Forelimb muscle (tissue), 1 donor: ENCODE measurements at places on chromosomes 5 and 9. TPM values are rescaled to one million over a fixed set of nuclear protein-coding genes. Genes with fewer than 3 reads are reported as not detected.

Gene PCDHGA11
- polyA plus RNA-seq, result 2.7 TPM

DNA sequence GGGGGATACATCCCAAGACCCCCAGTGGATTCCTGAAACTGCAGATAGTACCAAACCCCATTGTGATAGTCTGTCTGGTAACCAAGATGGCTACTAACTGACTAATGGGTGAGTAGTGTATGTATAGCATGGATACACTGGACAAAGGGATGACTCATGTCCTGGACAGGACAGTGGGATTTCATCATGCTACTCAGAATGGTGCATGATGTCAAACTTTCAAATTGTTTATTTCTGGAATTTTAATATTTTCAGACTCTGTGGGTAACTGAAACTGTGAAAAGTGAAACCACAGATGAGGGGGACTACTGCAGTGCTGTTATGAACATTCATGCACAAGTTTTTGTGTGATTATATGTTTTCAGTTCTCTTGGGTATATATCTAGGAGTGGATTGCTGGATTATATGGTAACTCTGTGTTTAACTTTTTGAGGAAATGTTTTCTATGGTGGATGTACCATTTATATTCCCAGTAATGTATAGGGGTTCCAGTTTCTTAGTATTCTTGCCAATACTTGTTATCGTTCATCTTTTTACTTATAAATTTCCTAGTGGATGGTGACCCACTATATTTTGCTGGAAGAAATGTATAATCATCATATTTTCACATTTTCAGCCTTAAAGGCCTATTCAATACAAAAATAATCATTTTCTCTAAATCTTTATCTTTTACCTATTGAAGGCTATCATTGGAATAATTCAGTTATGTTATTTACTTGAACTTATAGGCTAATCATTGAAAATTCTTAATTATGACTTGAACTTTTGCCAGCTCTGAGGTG is 140.9 kb downstream of the NR3C1 start:
- no peak for DNase-seq

DNA sequence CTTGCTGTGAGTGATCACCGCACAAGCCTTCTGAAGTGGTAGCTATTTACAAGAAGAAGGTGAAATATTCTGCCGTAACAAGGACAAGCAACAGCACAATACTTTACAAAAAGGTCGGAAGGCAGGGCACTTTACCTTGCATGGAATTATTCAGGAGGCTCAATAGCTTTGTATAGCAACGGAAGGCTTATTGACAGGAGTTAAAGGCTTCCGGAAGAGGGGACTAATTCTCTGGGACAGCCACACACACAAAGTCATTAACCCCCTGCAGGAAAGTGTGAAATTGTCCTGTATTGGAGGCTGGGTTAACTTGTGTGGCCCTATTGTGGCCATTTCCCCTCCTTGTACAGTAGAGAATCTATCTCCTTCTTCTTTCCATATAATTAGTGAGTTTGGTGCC is 199.3 kb upstream of the SEMA6A start:
- no peak for DNase-seq

DNA sequence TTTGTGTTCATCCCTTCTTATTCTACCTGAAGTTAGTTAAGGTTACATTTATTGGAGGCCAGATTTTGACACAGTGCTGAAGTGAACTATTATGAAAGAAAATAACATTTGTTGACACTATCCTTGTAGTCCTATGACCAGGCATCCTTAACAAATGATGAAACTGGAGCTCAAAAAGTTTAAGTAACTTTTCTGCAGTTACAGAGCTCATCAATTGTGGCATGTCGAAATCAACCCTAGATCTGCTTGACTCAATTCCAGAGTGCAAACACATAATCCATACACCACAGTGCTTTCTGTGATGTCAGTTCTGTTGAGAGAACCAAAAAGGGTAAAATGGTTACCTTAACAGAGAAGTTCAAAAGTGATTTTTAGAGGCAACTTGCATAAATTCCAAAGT is 28.6 kb downstream of the KCNN2 start:
- DNase-seq, result no peak

DNA sequence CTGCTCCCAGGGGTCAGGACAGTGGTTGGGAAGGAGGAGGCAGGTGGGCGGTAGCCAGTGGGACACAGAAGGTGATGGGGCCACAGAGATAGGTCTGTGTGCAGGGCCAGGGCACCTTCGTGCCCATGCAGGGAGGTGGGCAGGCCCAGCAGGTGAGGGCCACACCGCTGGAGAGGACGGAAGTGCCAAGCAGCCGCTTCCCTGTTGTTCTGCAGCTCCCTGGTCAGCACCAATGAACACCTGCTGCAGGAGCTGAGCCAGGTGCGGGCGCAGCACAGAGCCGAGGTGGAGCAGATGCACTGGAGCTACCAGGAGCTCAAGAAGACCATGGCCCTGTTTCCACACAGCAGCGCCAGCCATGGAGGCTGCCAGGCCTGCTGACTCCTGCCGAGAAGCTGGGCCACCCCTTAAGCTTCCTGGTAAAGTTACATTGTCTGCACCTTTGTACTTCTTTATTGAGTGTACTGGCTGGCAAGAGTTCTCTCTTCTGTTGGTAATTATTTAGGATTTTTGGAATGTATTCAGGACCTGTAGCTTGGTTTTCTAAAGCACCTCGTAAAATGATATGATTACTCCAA is 40.3 kb downstream of the TPPP start:
- no peak for DNase-seq

Gene OR13C5
- not detected for polyA plus RNA-seq

Gene SLC28A3
- not detected for polyA plus RNA-seq

- no peak for DNase-seq
These were observed 6.4 kb upstream of the DAB2IP start for GRCh38 chr9:121645003-121645402.

DNA sequence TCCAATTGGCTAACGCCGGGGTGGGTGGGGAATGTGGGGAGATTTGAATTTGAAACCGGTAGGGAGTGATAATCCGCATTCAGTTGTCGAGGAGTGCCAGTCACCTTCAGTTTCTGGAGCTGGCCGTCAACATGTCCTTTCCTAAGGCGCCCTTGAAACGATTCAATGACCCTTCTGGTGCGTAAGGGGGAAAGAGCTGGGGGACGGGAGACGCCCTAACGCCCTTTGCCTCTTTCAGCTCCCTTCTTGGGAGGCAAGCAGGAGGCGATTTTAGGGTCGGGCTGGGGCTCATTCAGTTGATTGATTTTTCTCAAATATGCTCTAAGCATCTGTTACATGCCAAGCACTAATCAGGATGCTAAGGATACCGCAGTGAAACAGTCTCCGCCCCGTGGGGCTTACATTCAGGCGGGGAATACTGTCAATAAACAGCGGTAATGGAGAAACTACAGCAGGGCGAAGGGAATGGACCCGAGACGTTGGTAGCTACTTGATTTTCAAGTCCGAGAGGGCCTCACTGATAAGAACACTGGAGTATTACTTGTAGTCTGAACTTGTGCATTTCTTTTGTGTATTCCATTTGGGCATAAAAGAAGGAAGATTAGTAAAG is at the start of gene HMMR:
HMMR (plus strand) TSS at position 71 of the 610 bp plus-strand sequence; CDS start at position 132, 61 bp downstream.
- DNase-seq, result no peak

DNA sequence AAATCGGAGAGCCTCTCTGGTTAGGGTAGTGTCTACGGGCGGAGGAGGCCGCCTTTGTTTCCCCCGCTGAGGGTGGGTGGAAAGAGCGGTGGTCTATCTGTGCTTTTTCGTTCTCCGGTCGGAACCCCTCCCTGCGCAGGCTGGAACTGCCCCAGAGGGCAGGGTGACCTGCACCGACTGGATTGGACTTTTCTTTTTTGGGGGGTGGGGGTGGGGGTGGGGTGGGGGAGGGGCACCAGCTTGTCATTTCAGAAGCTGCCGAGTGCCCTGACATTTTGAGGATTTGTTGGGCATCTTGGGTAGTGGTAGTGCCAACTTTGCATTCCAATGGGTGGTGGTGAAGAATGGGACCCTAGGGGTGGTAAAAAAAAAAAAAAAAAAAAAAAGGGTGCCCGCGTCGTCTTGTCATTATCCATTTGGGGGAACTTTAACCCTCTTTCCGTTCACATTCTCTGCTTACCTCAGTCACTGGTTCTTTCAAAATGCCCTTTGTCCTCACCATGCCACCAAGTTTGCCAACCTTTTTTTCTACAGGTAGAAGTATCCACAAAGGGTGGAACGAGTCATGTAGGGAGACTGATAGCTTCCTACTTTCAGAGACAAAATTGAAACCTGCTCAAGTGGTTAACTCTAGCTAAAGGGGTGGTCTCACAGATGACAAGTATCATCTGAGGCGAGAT is 1.3 kb downstream of the UBE2R2 start:
- no peak for DNase-seq

DNA sequence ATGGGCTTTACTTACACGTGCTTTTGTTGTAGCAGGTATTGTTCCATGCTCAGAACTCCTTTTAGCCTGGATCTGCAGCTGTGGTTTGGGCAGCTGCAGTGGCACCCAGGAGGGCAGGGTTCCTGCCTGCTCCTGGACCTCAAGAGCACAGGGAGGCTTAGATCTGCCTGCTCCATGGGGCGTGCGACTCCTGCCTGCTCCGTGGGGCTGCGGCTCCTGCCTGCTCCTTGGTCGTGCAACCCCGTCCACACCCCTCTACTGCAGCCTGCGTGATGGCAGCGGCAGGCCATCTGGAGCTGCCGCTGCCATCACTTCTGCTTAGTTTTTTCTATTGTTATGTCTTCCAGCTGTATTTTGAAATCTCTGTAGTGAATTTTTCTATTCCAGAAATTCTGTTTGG is 11.7 kb upstream of the UGT3A2 start:
- no peak for DNase-seq

DNA sequence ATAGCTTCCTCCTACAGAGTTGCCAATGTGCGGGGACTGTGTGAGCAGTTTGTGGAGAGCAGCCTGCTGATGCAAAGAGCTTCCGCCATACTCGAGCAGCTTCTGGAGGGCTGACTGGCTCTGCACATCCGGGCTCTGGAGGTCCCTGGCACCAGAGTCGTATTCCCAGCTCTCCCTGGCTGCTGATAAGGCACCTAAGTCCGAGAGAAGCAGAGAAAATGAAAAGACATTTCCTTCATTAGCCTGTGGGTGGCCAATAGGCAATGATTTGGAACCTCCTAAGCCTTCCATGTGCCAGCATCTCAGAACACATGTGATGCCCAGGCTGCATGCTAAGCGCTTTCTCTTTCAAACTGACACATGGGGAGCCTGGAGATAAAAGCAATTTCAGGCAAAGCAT is 94.3 kb downstream of the TSSK1B start:
- no peak for DNase-seq

DNA sequence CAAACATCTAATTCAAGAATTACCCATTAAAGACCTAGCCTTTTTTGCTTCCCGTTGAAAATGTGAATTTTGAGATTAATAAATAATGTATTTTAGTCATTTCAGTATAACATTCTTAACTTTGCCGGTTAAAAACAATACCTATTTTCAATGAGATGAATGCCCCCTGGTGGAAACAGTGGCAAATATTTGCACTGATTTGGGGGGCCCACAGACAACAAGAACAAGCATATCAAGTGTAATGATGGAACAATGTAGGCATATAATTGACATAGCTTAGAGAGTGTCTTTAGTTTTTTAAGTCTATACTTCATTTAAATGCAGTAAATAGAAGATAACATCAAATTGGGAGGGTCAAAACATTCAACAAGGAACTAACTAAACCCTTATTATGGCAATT is 111.9 kb downstream of the NTRK2 start:
- no peak for DNase-seq

Gene MTMR12
- 13.4 TPM for polyA plus RNA-seq

Gene CENPP
- 3.9 TPM for polyA plus RNA-seq
